Activated T-cell treated with anti-CD3 and anti-CD28 coated beads, Interleukin-2, amount 50 U/mL, for 1 hour (primary cell): ENCODE measurements at places on chromosomes 1 and 21.

DNA sequence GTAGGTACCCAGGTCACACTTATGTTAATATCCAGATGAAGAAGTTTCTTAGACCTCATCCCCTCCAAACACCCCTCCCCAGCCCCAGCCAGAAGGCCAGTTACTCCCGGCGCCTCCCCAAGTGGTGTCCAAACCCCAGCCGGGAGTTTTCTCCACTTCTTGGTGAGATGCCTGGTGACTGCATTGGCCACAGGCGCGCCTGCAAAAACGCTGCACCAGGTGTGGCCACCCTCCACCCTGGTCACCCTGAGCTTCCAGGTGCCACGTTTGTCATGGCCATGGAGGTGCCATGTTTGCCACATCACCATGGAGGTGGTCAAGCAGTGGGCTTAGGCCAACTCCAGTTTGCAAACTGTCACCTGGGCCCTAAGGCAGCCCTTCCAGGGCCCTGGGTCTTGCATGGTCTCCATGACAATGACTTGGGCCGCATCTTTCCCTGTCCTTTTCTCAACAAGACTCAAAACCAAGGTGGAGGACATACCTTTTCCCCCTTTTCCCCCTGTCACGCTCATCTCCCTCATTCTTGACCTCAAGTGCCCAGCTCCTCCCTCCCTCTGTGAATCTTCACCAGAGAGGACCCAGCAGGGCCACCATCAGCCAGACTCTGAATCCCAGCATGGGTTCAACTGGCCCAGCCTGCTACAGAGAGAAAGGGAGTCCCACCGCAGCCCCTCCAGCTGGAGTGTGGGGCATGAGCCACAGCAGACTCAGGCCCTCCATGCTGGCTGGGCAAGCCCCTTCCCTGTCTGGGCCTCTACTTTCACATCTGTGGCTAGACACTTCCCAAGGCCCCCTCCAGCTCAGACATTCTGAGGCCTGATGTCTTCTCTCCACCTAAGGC lies 125.9 kb upstream of the ZBTB40 start:
- no peak for DNase-seq

- no peak for DNase-seq
Measured at GRCh38 chr1:55720261-55720660, 505.1 kb upstream of the USP24 start.

DNA sequence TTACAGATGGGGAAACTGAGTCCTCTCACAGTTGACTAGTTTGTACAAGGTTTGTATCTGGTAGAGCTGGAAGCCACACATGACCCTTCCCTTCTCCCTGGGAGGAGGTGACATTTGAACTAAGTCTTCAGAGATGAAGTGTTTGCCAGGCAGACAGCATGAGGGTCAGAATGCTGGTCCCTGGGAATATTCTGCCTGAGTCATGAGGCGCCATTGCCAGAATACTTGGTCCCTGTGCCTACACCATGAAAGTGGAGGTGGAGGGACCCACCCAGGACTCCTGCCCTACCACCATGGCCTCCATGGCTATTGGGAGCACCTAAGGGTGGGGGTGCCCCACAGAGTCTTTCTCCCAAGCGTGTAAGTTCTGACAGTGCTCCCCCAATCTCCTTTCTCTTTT lies 7.0 kb downstream of the RPS6KA1 start:
- DNase-seq = no peak

GRCh38 chr1:81186261-81186660 lies 614.5 kb upstream of the ADGRL2 start:
- DNase-seq = no peak

- DNase-seq = no peak
Measured at GRCh38 chr21:27694667-27695066, 727.8 kb upstream of the ADAMTS5 start.

- no peak for DNase-seq
Measured at GRCh38 chr1:192787914-192788585, 20.8 kb upstream of the RGS2 start.

GRCh38 chr21:41921021-41921420 lies 32.8 kb downstream of the C2CD2 start:
- no peak for DNase-seq

- no peak for DNase-seq
Measured at GRCh38 chr1:15538771-15539170, 12.1 kb downstream of the DNAJC16 start.

DNA sequence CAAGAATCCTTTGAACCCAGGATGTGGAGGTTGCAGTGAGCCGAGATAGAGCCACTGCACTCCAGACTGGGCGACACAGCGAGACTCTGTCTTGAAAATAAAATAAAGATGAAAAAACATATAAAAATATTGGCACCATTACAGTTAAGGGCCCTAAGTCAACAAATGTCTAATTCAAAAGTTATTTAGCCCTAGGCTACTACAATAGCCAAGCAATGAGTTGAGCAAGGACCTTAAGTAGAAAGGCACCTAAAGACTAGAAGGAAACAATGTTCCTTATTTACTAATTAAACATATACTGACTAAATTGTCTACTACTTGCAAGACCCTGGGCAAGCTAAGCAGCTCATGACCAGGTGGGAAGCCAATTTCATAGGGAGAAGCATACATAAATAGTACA lies 4.1 kb downstream of the PIK3R3 start:
- DNase-seq = no peak

GRCh38 chr1:2202008-2202575 lies 7.5 kb upstream of the FAAP20 start:
- DNase-seq = no peak

DNA sequence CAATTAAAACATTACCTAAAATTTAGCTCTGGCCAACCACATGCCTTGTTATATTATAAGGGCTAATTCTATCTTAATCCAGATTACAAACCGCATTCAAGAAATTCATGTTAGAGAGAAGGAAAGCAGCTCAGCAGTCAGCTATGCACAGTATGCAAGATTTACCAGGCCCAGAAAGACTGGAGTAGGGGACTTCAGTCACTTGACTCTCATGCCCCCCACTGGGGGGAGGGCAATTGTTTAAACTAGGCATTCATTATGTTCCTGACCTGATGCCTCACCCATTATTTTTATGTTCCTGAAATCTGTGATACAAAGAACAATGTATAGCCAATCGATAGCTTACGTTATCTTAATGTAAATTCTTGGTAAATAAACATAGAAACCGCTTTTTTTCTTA lies 96.9 kb downstream of the ZNF644 start:
- no peak for DNase-seq
